ENCODE measurements at places on chromosomes 12 and 14. TPM values are rescaled to one million over a fixed set of nuclear protein-coding genes. Genes with fewer than 3 reads are reported as not detected.
A peak's percentile ranks its signal among the peaks of the same experiment; 100 is the strongest.

DNA sequence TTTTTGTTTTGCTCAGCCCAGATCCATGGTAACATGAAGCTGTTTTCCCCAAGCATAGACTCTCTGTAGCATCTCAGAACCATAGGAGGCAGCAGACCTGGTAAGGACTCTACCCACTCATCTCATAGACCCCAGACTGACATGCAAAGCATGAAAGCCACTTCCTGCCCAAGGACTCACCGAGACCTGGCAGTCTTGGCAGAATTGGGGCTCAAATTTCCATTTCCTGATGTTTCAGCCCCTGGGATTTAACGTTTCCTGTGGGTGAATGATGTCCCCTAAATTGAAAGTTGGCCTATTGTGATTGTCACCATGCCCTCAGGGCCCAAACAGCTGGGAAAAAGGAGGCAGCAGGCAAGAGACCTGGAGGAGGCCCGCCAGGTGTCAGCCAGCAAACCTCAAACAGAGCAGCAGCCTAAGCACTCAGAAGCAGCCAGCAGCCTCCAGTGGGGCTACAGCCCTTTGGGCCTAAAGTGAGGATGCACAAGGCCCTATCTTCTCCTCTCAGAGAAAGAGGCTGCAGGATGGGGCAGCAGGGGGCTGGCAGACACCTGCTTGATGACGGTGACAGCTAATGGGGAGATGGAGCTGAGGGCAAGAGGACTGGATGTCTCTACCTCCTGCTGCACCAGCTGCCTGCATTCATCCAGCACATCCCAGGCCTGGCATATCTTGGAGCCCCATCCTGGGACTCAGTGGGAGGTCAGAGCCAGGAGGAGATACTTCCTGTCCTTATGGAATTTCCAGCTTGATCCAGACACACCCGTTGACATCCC, 8.5 kb downstream of the KRT85 start:
- H3K36me3 ChIP-seq: no peaks in the 10 kb centered on the region
- H3K27ac ChIP-seq: no peak overlapping the region
- peaks cover 20% of the 10 kb centered on the region for H3K4me1 ChIP-seq
- no peaks in the 10 kb centered on the region for H3K27me3 ChIP-seq
- peak; percentile 59 for DNase-seq

DNA sequence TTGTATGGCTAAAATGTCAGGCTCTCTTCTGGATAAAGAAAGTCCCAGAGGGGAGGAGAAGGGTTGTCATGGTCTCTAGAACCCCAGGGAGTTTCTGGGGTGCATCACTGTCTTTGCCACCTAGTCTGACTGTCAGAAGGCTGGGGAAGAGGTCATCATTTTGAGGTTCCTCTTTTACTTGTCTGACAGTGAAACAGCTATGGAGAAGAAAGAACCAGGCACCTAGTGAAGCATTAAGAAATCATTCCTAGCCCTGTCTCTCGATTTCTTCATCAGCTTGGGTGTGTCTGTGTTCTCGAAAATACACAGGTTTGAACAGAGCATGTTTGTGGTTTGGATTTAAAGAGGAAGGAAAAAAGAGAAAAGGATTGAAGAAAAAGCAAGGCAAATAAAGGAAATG, 158.7 kb upstream of the LRIG3 start:
- H3K27ac ChIP-seq: no peak overlapping the region
- DNase-seq: no peak
- no peaks in the 10 kb centered on the region for H3K27me3 ChIP-seq
- no peaks in the 10 kb centered on the region for H3K4me1 ChIP-seq
- no peak overlapping the region for H3K4me3 ChIP-seq

DNA sequence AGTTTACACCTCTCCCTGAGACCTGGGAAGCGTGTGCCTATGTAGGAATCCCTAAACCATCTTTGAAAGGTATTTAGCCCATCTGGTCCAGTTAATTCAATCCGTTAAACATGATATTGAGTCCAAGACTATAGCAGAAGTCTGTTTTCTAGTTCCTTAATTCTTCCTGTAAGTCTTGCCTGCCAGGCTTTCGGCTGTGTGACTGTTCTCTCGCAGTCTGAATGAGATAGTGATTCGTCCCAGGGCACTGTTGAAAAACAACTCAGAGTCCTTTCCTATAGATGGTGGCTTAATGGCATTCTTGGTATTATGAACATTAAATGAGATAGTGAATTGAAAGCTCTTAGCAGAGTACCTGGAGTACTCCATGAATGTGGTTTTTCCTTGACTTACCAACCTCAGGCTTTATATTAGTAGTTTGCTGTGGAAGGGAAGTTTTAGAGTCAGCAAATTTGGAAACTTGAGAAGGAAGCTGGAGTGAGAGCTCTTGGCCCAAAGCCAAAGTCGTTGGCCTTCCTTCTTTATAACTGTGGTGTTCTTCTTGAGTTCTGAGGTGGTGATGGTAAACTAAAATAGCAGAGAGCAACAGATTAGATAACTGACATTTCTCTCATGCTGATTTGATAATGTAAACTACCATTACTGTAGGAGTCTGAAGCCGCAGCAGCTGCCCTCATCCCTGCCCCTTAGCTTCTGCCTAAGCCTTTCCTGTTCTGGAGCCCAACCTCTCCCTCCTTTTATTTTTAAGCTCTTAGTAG, 76.5 kb downstream of the TGFB3 start:
- DNase-seq: no peak
- H3K27me3 ChIP-seq: no peaks in the 10 kb centered on the region
- no peaks in the 10 kb centered on the region for H3K36me3 ChIP-seq
- H3K27ac ChIP-seq: no peak overlapping the region
- no peaks in the 10 kb centered on the region for H3K4me1 ChIP-seq

DNA sequence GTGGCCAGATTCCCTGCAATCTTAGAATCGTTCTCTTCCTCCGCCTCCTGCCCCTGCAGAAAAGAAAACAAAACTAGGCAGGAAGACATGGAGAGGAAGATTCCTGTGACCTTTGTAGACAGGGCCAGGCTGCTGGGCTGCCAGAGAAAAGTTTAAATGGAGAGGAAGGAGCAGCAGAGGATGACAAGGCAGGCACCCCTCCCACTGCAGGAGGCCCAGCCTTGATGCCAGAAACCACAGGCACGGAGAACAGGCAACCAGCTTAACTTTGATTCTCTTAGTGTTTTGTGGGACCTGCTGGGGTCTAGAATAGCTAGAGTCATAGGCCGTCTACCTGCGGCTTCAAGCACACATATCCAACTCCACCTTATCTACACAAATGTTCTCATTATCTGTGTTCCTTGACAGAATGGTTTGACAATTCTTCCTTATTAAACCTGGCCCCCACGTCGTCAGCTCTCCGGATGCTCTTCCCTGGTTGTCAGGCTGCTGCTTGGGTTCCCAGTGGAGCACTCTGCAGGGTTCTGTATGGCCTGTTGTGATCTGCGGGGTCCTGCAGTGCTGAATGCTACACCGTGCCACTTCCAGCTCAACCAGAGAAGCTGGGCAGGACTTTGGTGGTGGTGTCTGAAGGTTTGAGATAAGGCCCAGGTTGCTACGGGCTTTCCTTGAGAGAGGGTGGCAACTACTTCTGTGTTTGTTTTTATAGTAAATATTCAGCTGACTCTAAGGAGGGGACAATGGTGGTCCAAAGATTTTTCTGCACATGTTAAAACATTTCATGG, 609.5 kb downstream of the AACS start:
- no peaks in the 10 kb centered on the region for H3K4me1 ChIP-seq
- DNase-seq: no peak
- no peaks in the 10 kb centered on the region for H3K36me3 ChIP-seq
- H3K27ac ChIP-seq: no peak overlapping the region
- H3K4me3 ChIP-seq: no peak overlapping the region
- no peaks in the 10 kb centered on the region for H3K27me3 ChIP-seq

DNA sequence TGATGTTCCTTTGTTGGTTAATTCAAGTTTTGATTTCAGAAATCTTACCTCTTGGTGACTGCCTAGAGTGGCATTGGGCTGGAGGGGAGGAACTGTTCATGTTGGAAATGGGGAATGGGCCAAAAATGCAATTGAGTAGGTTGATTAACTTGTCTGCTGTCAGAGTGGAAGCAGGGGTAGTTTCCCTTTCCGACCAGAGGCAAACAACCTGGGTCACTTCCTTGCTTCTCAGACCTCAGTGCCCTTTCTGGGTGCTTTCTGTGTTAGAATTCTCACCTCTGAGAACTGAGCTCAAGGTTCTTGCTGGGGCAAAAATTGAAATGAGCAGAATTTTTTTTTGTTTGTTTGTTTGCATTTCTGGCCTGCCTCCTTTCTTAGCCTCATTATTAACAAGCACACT, 2.3 kb upstream of the M6PR start:
- H3K27ac ChIP-seq: no peak overlapping the region
- no peak overlapping the region for H3K4me3 ChIP-seq
- H3K36me3 ChIP-seq: no peaks in the 10 kb centered on the region
- no peak for DNase-seq
- no peaks in the 10 kb centered on the region for H3K27me3 ChIP-seq

- no peaks in the 10 kb centered on the region for H3K36me3 ChIP-seq
- H3K27me3 ChIP-seq: peaks cover 14% of the 10 kb centered on the region
- peak overlapping the region; percentile 42 for H3K4me3 ChIP-seq
- DNase-seq: no peak
- H3K27ac ChIP-seq: no peak overlapping the region
Observed at GRCh38 chr12:19131025-19131444, 1.5 kb downstream of the PLEKHA5 start.

GRCh38 chr14:93787465-93788292, 606 bp downstream of the PRIMA1 start:
- no peak overlapping the region for H3K4me3 ChIP-seq
- H3K36me3 ChIP-seq: no peaks in the 10 kb centered on the region
- no peak overlapping the region for H3K27ac ChIP-seq
- no peak for DNase-seq
- no peaks in the 10 kb centered on the region for H3K4me1 ChIP-seq

GRCh38 chr12:42473130-42473529, 116.4 kb downstream of the PRICKLE1 start:
- H3K4me3 ChIP-seq: no peak overlapping the region
- H3K27me3 ChIP-seq: no peaks in the 10 kb centered on the region
- H3K36me3 ChIP-seq: no peaks in the 10 kb centered on the region
- peak overlapping the region; percentile 49 for H3K27ac ChIP-seq

DNA sequence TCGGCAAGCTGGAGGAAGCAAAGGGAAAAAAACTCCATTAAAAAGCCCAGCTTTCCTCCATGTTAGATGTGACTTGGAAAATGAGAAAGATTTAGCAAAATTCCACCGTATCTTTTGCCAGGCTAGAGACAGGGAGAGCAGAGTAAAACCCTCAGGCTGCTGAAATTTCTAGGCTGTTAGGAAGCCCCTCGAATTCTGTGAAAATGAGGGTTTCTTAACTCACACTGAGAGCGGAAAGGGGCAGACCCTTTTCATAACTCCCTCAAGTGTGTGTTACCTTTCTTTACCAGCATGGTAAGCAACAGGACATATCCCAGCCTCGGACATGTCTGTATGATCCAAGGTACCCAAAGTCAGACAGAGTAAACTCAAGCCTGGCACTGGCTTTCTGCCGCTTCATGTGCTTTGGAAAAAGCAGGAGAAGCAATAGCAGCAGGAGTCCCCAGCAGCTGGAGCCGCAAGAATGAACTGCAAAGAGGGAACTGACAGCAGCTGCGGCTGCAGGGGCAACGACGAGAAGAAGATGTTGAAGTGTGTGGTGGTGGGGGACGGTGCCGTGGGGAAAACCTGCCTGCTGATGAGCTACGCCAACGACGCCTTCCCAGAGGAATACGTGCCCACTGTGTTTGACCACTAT, at the start of gene RHOJ:
Gene RHOJ (plus strand): TSS at position 37 of the 637 bp plus-strand sequence. CDS start 427 bp downstream, at position 464.
- no peaks in the 10 kb centered on the region for H3K27me3 ChIP-seq
- no peaks in the 10 kb centered on the region for H3K4me1 ChIP-seq
- no peak within 1 kb of the TSS for H3K4me3 ChIP-seq

GRCh38 chr14:105335735-105336476, 21.4 kb downstream of the PACS2 start:
- no peak for DNase-seq
- H3K36me3 ChIP-seq: no peaks in the 10 kb centered on the region
- no peak overlapping the region for H3K27ac ChIP-seq
- no peak overlapping the region for H3K4me3 ChIP-seq
- peaks cover 7% of the 10 kb centered on the region for H3K4me1 ChIP-seq
- no peaks in the 10 kb centered on the region for H3K27me3 ChIP-seq

GRCh38 chr12:48977290-48978281, 536 bp upstream of the WNT1 start:
- no peaks in the 10 kb centered on the region for H3K36me3 ChIP-seq
- peaks cover 72% of the 10 kb centered on the region for H3K27me3 ChIP-seq
- H3K4me1 ChIP-seq: peaks cover 56% of the 10 kb centered on the region
- no peak overlapping the region for H3K4me3 ChIP-seq
- peak; percentile 90 for DNase-seq

GRCh38 chr12:39752482-39753137, 133.0 kb upstream of the ABCD2 start:
- no peaks in the 10 kb centered on the region for H3K27me3 ChIP-seq
- no peaks in the 10 kb centered on the region for H3K4me1 ChIP-seq
- H3K36me3 ChIP-seq: no peaks in the 10 kb centered on the region

KLRB1 gene
- not detected for total RNA-seq

CRIP1 gene
- 201 TPM for total RNA-seq

RD3L gene
- total RNA-seq: not detected

RFX4 gene
- not detected for total RNA-seq

TBC1D30 gene
- 0.29 TPM for total RNA-seq

Measured in B cell (primary cell).